ENCODE measurements at places on chromosomes 3 and 15. TPM values are rescaled to one million over a fixed set of nuclear protein-coding genes. Genes with fewer than 3 reads are reported as not detected.

Gene THRB
- 1.4 TPM for polyA plus RNA-seq

Gene NANOGP8
- polyA plus RNA-seq, result 0.16 TPM

Gene CTXN2
- polyA plus RNA-seq, result not detected

Gene CADPS
- polyA plus RNA-seq, result 0.09 TPM

Gene SLC51B
- 0.08 TPM for polyA plus RNA-seq

Gene ALDH1L1
- 5.0 TPM for polyA plus RNA-seq

Gene DNAH12
- 0.06 TPM for polyA plus RNA-seq

Gene CCNDBP1
- 48.0 TPM for polyA plus RNA-seq

Gene COL8A1
- 0.84 TPM for polyA plus RNA-seq

Gene TGM4
- polyA plus RNA-seq, result not detected

Gene CRYGS
- 1.4 TPM for polyA plus RNA-seq

Gene DAG1
- 18.8 TPM for polyA plus RNA-seq

Gene RHCG
- polyA plus RNA-seq, result 3,991 TPM

Gene GOLGA6L22
- polyA plus RNA-seq, result not detected

All from esophagus (tissue), 2 donors.